ENCODE measurements at places on chromosomes 5 and 9.

DNA sequence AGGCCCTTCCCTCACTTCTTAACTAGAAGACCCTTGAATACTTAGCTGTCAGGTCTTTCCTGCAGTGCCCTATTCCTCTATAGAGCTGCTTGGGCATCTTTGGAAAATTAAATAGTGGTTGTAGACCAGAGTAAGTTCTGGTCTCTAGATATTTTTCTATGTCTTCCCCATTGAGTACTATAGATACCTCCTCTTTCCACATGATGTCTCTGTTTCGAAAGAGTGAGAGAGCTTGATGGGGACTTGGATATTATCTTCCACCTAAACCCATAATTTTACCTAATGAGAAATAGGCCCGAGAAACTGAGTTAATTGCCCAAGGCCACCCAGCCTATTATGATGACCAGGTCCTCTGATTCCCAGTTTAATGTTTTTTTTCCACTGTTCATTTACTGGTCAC lies 40.2 kb downstream of the SPEF2 start:
- DNase-seq = no peak

DNA sequence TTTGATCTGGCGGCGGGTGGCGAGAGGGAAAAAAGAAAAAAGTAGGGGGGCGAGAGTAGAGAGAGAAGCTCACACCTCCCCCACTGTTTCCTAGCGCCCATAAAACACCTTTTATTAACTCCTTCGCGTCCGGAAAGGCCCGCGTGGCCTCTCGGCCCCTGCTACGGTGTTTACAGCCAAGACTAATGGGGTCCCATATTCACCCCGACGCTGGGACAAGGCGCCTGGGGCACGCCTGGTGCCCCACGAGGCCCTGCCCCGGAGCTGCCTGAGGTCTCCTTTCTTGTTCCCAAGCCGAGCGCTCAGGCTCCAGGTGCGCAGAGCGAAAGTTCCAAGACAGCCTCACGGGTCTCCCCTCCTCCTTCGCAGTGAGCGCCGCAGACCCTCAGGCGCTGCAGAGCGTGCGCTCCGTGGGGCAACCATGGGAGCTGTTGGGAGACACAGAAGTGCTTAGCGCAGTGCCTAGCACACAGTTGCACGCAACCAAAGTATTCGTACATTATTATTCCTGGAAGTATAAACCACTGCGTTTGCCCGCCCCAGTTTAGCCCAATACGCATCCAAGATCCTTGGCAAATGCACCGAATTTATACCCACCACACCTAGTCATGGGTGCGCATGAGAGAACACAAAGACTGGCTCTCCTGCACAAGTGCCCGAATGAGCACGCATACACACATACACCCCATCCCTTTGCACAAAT lies 4.3 kb downstream of the HAND1 start:
- no peak for DNase-seq

DNA sequence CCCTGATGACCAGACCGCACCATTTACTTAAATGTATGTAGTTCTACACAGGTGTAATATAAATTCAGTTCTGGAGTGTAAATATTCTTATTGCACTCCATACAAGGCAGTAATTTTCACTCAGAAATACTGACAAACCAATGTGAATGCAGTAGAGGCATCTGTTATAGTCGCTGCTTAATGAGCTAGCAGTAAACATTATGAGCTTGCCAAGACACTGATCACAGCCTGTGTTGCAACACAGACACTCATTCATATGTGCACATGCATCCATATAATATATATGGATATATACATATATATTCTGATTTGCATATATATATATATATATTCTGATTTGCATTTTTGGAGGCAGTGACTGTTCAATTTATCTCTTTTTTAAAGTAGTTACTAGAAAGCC lies 435.1 kb upstream of the ST8SIA4 start:
- DNase-seq = no peak

DNA sequence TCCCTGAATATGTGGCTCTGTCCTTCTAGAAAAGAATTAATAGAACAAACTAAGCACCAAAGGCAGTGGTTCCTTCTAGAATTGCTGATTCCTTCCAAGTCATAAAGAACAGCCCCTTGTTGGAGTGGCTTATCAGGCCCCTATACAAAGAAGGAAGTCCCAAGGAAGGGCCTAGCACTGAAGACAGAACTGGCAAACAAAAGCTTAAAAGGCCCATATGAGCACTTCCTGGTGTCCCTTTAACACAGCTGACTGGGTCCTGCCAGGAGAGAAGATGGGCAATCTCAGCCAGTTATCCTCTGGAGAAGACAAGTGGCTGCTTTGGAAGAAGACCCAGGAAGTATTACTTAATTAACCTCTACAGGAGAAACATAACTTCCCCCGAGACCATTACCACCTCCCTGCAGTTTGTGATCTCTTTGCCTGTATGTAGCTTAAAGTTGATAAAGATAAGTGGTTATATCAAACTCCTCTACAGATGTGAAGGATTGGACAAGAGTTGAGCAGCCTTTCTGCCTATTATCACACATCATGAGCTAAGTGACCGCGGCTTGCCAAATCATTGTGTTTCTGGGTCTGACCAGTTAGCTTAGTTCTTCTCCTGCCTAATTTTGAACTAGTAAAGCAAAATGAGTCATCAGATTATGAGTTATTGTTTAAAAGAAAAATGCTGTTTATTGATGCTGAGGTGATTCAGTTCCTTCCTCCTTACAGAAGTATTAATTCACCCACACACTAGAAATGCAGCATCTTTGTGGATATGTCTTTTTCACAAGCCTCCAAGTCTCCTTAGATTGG lies 13.3 kb upstream of the STING1 start:
- no peak for DNase-seq

DNA sequence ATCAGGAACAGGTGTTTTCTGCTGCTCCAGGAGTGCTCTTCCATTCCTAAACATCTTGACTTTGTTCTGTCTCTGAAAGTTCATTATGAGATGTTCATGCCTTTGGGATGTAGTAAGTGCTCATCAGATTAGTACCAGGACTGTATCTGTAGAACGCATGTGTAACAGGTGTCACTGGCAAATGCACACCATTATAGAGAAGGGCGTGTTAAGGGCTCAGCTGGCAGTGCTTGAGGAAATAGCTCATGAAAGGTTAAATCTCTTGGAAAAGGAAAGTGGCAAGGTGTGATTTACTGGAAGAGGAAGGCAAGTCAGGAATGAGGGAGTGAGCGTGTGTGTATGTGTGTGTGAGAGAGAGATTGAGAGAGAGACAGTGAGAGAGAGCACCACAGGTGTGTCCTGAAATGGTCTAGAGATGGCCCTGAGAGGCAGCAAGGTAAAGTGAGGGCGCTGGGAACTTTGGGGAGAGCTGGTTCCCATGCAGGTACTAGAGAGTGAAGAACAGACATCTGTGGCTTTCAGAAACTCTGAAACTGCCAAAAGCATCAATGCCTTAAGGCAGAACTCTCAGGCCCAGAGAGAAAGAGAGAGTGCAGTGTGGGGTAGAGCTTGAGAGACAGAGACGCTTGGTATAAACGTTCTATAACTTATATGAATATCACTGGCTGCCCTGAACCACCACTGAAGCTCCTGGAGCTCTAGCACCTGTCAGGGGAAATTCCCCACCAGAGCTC lies 13.7 kb upstream of the CXCL14 start:
- DNase-seq = no peak

DNA sequence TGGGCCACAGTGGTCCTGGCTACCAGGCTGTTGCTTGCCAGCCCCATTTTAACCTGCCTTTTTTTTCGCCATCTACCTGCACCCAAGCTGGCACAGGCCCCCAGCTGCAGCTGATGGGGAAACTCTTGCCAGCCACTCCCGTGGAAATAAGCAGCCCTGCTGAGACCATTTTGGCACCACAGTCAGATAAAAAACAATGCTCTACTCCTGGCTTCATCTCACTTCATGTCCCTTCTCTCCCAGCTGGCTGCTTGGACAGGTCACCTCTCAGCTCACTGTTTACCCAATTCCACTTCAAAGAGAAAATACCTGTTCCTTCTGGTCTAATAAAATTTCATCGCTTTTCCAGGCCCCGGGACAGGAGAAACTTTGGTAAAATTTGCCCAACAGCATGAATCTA lies 322.6 kb upstream of the SLC30A5 start:
- no peak for DNase-seq
